ENCODE measurements at places on chromosomes 16 and 17.

DNA sequence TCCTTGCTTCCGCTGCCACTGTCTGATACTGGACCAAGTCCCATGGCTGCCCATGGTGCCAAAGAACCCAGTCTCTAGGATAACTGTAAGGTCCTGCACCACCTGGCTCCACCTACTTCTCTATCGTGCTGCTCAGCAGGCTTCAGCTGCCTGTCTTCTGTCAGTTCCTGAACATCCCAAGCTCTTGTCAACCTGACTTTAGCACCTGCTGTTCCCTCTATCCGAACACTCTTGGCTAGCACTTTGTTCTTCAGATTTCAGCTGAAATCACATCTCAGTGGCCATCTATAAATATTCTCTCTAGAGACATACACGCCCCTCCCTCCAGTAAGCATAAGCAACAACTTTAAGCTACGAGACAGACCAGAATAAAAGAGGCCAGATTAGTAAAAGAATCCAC is 15.0 kb upstream of the TMEM101 start:
- DNase-seq = no peak

DNA sequence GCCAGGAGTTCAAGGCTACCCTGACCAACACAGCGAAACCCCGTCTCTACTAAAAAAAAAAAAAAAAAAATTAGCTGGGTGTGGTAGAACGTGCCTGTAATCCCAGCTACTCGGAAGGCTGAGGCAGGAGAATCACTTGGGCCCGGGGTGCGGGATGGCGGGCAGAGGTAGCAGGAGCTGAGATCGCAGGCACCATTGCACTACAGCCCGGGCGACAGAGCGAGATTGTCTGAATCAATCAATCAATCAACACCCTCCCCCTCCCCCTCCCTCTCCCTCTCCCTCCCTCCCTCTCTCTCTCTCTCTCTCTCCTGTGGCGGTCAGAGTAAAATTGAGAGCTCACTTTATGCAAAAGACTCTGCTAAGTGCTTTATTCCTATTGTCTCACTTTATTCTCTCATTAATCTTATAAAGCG is 1.2 kb downstream of the HSDL1 start:
- DNase-seq = no peak

GRCh38 chr17:44111777-44112176 is 11.7 kb downstream of the HDAC5 start:
- DNase-seq = no peak

DNA sequence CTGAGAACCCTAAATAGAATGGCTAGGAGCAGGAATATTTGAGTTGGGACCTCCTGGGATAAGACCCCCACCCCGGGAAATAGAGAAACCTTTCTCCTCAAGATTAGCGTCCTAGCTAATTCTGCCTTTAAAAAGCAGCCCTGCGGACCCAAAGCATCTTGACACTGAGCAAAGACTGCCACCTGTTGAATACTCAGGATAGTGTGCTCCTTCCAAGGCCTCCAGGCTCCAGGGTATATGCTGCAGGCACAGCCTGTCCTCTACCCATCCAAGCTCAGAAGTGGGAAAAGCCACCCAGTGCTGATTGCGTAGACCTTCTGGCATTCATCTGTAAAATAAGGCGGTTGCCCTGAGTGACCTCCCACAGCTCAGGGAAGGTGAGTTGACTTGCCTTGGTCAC is 456.2 kb upstream of the DYNLRB2 start:
- no peak for DNase-seq

DNA sequence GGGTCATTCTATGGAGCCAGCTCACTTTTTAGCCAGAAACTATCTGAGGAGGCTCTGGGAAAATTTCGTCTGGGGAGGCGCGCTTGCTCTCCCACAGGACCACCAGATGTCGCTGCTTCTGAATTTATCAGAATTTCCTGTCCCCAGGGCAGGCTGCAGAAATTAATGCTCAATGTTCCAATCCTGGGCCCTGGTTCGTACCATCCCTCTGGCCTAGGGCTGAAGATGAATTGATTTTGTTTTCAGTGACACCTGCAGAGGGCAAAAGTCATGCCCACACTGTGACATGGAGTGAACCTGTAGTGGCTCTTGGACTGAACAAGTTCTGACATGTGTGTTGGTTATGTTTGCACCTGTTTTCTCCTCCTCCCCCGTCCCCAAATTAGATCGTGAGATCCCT is 482.6 kb downstream of the NPIPA7 start:
- no peak for DNase-seq

DNA sequence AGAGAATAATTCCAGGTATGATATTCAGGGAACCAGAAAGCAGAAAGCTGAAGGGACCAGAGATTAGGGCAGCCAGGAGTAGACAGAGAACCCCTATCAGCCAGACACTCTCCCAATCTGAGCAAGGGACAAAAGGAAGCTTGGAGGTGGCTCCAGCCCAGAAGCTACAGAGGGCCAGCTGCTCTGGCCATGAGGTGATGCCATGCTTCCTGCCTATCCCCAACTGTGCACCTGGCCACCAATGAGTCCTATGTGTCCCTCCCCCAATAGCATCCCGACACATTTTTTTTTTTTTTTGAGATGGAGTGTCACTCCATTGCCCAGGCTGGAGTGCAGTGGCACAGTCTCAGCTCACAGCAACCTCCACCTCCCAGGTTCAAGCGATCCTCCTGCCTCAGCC is 30.0 kb downstream of the NSMCE1 start:
- DNase-seq = no peak

- DNase-seq = no peak
Measured at GRCh38 chr17:46742565-46743270, 75.8 kb downstream of the WNT3 start.

GRCh38 chr16:649631-650030 is 466 bp downstream of the WDR90 start:
- DNase-seq = no peak

DNA sequence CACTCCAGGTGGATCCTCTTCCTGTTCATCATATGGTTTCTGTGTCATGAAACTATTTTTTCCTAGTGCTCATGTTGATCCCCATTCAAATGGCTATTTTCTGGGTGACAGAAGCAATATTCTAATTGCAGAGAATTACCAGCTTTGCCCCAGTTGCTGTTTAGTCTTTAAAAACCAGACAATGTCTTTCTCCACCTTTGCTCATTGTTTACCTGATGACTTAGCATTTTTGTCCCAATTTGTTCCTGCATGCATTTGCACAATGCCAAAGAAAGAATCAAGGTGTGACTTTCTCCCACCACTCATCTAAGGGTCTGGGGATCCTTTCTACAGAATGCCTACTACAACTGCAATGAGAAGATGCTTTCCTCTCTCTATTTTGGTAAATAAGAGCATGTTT is 439.9 kb upstream of the MAF start:
- no peak for DNase-seq

DNA sequence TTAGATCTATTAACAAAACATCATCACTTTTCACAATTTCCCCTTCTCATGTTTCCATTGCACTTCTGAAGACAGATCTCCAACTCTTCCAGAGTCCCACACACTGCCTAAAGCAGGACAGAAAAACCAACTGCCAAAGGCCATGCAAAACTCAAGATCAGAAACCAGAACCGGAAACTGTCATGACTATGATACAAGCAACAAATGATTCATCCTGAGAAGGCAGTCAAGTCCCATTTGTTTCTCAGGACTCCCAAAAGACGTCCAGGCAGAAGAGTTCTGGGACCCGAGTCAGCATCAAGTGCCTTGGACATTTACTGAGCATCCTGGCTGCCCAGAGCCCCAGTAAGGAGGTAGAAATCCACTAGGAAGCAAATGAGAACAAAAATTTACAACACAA is 38.8 kb downstream of the ERN1 start:
- DNase-seq = no peak

DNA sequence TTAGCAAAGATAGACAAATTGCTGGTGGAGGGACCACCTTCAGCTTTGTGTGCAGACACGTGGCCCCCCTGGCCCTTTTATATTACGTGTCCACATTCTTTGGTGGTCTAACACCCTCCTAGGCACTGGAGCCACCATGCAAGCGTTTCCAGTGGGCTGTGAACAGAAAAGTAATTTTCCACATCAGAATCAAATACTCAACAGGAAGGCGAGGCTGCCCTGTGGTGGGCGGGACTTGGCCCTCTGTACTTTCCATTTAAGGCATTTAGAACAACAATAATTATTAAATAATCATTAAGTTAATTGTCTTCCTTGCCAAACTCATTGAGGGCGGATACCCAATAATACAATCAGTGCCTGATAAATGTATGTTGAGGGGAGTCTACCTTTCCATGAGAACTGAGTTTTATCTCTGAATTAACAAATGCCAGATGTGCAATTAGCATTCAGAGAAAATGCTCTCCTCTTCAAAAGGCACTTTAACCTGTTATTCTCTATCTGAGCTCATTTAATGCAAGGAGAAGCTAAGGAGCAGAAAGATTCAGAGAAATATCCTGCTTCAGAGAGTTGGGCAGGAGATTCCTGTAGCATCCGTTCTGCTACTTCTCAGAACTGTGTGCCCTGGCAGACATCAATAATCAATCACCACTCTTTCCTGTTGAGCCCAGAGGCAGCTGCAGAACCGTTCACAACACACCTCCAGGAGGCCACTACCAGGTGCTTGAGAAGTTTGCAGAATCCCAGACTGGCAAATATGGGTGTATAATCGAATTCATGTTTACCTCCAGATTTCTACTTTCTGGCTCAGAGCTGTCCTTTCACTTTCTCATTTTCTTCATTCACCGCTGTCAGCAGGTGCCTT is 109.4 kb downstream of the CMIP start:
- DNase-seq = no peak

- no peak for DNase-seq
Measured at GRCh38 chr17:72691017-72691416, 401.5 kb downstream of the SLC39A11 start.

DNA sequence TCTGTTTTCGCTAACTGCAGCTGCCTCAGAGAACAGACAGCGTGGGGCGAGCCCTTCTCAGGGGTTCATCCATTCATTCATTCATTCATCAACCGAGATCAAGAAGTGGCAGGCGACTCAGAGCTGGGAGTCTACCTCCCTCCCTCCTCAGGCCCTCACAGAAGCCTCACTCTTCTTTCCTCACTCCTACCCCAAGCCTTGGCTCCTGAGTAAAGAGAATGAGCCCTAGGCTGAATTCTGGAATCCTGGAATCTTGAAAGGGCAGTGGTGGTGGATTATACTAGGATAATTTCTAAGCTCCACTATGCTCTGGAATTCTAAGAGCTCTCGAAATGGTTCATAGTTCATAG is 2.3 kb upstream of the DLX3 start:
- DNase-seq = no peak

DNA sequence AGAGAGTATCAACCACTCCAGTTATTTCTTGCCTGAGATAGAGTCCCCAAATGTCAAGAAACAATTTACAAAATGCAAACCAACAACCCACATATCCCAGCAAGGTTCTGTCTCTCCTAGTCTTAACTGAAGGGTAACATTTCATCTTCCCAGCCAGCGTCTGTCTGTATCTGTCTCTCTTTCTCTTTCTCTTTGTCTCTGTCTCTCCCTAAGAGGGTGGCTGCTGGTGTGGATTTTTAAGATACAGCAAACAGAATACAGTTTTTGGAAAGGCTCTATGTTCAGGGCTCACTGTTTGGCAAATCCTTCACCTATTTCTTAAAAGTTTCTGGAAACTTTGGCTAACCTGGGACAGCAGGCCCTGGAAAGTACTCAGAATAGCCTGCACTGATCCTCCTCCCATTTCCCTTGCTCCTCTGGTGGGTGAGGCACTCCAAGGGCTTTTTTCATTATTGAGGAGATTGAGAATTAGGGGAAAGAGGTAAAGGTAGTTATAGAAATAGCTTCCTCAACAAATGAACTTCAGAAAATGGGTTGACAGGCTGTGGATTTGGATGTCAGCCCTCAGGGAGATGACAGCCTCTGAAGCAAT is 6.2 kb downstream of the HOXB4 start:
- DNase-seq = no peak

GRCh38 chr17:59766491-59766890 is 59.0 kb downstream of the VMP1 start:
- no peak for DNase-seq

DNA sequence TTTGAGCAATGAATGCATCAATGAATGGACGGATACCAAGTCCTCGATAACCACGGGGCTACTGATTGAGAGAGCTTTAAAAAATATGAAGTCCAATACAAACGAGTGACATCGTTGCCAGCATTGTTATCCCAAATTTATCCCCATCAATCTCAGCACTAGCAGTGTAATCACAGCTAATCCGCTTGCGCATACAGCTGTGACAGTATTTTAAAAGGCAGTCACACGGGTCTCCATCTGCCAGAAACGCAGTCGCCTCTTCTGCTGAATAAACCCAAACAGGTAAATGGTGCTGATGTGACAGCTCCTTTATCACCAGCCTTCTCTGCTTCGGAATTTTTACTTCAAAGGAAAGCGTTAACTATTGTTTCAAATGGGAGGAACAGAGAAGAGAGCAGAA is 311.1 kb downstream of the XYLT1 start:
- no peak for DNase-seq

DNA sequence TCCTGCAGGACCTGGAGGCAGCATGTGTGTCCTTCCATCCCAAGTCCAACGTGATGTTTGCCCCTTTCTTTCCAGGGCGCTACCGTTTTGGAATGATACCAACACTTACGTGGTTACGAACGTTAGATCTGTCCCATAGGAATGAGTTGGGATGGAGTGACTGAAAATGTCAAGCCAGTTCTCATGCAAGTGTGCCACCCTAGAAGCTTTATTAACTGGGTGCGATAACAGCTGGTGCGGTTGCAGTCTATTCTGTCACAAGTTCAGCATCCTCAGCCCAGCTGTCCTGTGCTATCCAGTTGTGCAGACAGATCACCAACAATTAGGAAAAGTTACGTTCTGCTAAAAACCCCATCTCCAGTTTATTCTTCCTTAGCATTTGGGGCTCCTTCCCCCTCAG is 52.5 kb downstream of the BANP start:
- DNase-seq = no peak

DNA sequence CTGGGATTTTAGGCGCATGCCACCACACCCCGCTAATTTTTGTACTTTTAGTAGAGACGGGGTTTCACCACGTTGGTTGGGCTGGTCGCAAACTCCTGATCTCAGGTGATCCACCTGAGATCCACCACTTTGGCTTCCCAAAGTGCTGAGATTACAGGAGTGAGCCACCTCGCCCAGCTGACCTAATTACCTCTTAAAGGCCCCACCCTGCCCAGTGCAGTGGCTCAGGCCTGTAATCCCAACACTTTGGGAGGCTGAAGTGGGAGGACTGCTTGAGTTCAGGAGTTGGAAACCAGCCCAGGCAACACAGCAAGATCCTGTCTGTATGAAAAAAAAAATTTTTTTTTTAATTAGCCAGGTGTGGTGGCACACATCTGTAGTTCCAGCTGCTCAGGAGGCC is 2.9 kb upstream of the COASY start:
- DNase-seq = no peak

GRCh38 chr16:1708083-1708767 is 2.2 kb downstream of the MAPK8IP3 start:
- no peak for DNase-seq

DNA sequence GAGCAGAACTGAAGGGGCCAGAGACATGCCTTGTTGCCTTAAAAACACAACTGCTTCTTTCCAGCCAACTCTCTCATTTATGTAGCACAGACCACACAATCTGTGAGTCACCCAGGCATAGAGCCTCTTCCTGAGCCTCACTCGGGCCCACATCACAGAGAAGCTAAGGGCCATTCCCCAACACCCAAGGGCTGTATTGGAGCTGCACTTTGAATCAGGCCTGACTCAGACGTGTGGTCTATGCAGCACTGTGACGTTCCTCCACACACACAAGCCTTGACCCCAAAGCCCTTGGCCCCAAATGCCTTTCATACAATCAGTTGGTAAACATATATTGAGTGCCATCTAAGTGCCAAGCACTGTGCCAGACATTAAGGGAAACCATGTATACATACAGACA is 308.9 kb upstream of the DYNLRB2 start:
- no peak for DNase-seq

GRCh38 chr16:85430523-85431421 is 182.3 kb upstream of the GSE1 start:
- no peak for DNase-seq

GRCh38 chr17:55513885-55514590 is 2.8 kb upstream of the SMIM36 start:
- DNase-seq = peak; percentile 22

Measured in NCI-H1417 treated with DMSO at 0.1 percent for 48 hours (cell line).